ENCODE measurements at places on chromosomes 3 and 15.

DNA sequence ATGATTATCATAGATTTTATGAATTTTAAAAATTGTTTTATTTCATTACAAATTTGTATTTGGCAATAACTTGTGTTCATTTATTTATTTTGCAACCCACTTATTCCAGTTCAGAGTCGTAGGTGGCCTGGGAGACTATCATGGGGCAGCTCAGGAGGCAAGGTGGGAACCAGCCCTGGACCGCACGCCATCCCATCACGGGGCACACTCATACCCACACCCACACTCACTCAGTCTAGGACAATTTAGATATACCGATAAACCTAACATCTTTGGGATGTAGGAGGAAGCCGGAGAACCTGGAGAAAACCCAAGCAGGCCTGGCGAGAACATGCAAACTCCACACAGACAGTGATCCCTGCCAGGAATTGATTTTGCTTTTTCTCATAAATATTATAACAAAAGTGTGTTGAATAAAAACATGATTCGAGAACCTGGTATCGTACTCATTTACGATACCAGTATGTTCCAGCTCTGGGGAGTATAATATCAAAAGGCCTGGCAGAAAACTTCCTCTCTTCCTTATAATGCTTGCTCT, 205.3 kb downstream of the NFKBIZ start:
- no peak for DNase-seq
- H3K27ac ChIP-seq = no peak overlapping the region
- no peak overlapping the region for H3K4me3 ChIP-seq

GRCh38 chr3:33889394-33890039, 91.1 kb downstream of the PDCD6IP start:
- no peak overlapping the region for H3K4me3 ChIP-seq
- no peaks in the 10 kb centered on the region for H3K27me3 ChIP-seq
- no peak overlapping the region for H3K27ac ChIP-seq
- no peaks in the 10 kb centered on the region for H3K36me3 ChIP-seq

DNA sequence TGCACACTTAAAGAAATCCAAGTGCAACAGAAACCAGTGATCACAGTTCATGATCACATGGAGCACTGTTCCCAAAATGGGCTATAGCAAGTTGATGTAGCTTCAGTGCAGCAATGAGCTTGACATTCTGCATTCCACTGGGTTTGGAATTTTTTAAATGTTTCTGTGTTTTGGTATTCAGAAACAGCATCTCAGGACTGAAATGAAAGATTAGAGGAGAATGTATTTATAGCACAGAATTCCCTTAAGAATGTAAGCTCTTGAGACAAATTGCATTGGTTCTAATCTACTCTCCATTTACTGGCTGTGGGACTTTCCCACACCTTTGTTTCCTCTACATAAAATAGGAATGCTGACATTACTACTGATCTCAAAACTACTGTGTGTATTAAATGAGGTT, 162.7 kb downstream of the FGF12 start:
- H3K4me3 ChIP-seq = no peak overlapping the region
- H3K27me3 ChIP-seq = no peaks in the 10 kb centered on the region
- DNase-seq = no peak
- no peak overlapping the region for H3K27ac ChIP-seq
- H3K4me1 ChIP-seq = no peaks in the 10 kb centered on the region
- no peaks in the 10 kb centered on the region for H3K36me3 ChIP-seq

- H3K4me1 ChIP-seq = no peaks in the 10 kb centered on the region
- H3K27me3 ChIP-seq = no peaks in the 10 kb centered on the region
- no peak overlapping the region for H3K4me3 ChIP-seq
- DNase-seq = no peak
- H3K27ac ChIP-seq = no peak overlapping the region
These were observed 6.9 kb upstream of the EOGT start for GRCh38 chr3:69020424-69020823.

GRCh38 chr15:90884719-90885431, 571 bp downstream of the FES start:
- H3K36me3 ChIP-seq = peaks cover 9% of the 10 kb centered on the region
- H3K4me3 ChIP-seq = peak overlapping the region; percentile 34
- H3K4me1 ChIP-seq = peaks cover 2% of the 10 kb centered on the region
- no peak overlapping the region for H3K27ac ChIP-seq

GRCh38 chr15:88740356-88740755, 62.9 kb upstream of the ACAN start:
- no peaks in the 10 kb centered on the region for H3K36me3 ChIP-seq
- no peaks in the 10 kb centered on the region for H3K4me1 ChIP-seq
- H3K4me3 ChIP-seq = no peak overlapping the region
- no peaks in the 10 kb centered on the region for H3K27me3 ChIP-seq

GRCh38 chr3:97277708-97278107, 463.3 kb downstream of the EPHA6 start:
- no peaks in the 10 kb centered on the region for H3K27me3 ChIP-seq
- H3K27ac ChIP-seq = no peak overlapping the region
- H3K4me3 ChIP-seq = no peak overlapping the region
- no peak for DNase-seq
- no peaks in the 10 kb centered on the region for H3K36me3 ChIP-seq

GRCh38 chr3:45832699-45833098, 9.2 kb downstream of the LZTFL1 start:
- H3K4me3 ChIP-seq = no peak overlapping the region
- H3K36me3 ChIP-seq = no peaks in the 10 kb centered on the region
- H3K27me3 ChIP-seq = no peaks in the 10 kb centered on the region
- H3K27ac ChIP-seq = no peak overlapping the region
- no peaks in the 10 kb centered on the region for H3K4me1 ChIP-seq

- H3K4me1 ChIP-seq = peaks cover 4% of the 10 kb centered on the region
- no peak overlapping the region for H3K27ac ChIP-seq
- no peaks in the 10 kb centered on the region for H3K36me3 ChIP-seq
- no peak overlapping the region for H3K4me3 ChIP-seq
These were observed 35.0 kb downstream of the RPL39L start for GRCh38 chr3:187104342-187104741.

DNA sequence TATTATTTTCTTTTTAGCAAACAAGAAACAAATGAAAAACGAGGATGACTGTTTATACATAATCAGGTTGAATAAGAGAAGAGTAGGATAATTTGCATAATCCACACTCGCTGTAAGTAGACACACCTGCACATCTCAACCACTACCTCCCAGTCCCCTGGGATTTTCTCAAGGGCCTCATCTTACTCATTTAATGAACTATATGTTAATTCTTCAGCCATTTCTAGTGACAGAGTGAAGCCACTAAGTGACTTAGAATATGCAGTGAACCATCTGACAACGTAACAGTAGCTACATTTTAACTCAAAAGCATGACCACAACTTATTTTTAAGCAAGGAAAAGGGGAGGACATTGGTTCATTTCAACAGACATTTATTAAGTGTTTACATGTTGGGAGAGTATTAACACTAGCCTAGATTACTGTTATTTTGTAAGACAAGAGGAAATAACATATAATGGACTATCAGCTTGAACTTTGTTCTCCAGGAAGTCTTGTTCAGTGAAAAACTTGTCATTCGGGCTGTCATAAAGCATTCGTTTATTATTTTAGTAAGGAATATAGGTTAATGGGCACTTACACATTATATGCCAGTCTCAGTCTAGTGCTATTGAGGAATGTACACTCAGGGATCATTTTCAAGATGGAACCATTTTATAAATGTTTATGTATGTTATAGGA, 173.0 kb upstream of the ROBO2 start:
- H3K27ac ChIP-seq = no peak overlapping the region
- DNase-seq = no peak
- H3K4me3 ChIP-seq = no peak overlapping the region
- H3K4me1 ChIP-seq = no peaks in the 10 kb centered on the region
- H3K27me3 ChIP-seq = no peaks in the 10 kb centered on the region

- no peak overlapping the region for H3K4me3 ChIP-seq
- no peaks in the 10 kb centered on the region for H3K36me3 ChIP-seq
- H3K27ac ChIP-seq = no peak overlapping the region
- no peaks in the 10 kb centered on the region for H3K27me3 ChIP-seq
- H3K4me1 ChIP-seq = no peaks in the 10 kb centered on the region
- DNase-seq = no peak
These were observed 23.5 kb upstream of the CA12 start for GRCh38 chr15:63405159-63405558.

GRCh38 chr3:137764001-137764433, at the start of gene SOX14:
Gene SOX14, plus strand, starts transcription at chr3:137764315. Its CDS starts 470 bp downstream, at chr3:137764785.
- DNase-seq = no peak
- H3K27me3 ChIP-seq = peaks cover 84% of the 10 kb centered on the region
- no peak within 1 kb of the TSS for H3K27ac ChIP-seq
- no peaks in the 10 kb centered on the region for H3K36me3 ChIP-seq
- peaks cover 22% of the 10 kb centered on the region for H3K4me1 ChIP-seq
- H3K4me3 ChIP-seq = peak within 1 kb of the TSS; percentile 11

DNA sequence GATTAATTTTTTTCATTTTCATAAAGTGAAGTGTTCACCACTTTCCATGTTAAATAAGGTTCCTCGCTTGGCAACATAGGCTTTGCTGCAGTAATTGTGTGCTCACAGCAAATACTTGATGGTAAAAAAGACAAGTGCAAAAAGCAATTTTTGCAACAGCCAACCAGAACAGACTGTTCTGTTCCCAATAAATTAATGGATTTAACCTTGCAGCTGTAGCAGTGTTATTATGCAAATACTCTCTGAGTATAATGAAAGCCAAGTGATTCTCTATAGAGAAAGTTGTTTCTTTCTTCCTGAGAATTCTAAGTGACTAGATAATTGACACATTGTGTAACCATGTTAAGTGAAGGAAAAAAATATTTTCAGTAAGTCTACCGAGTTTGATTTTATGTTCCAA, 183.7 kb upstream of the NAALADL2 start:
- H3K4me3 ChIP-seq = no peak overlapping the region
- H3K36me3 ChIP-seq = no peaks in the 10 kb centered on the region
- H3K27ac ChIP-seq = no peak overlapping the region
- H3K27me3 ChIP-seq = no peaks in the 10 kb centered on the region

DNA sequence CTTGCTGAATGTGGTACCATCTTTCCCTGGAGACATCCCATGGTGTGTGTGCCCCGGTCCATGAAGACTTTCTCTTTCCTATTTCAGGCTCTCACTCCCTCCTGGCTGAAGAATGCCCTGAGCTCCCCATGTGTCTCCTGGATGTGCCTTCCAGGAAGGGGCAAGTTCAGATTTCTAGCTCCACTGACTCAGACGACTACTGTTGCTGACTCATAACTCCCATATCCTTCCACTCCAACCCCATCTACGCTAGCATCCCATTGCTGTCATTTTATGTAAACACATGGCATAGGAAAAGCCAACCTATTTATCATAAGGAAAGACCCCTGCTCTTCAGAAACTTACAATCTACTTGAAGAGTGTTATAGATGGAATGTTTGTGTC, 95.0 kb downstream of the ADCY5 start:
- no peak overlapping the region for H3K27ac ChIP-seq
- H3K4me3 ChIP-seq = no peak overlapping the region
- H3K4me1 ChIP-seq = peaks cover 2% of the 10 kb centered on the region
- no peaks in the 10 kb centered on the region for H3K27me3 ChIP-seq
- no peak for DNase-seq

DNA sequence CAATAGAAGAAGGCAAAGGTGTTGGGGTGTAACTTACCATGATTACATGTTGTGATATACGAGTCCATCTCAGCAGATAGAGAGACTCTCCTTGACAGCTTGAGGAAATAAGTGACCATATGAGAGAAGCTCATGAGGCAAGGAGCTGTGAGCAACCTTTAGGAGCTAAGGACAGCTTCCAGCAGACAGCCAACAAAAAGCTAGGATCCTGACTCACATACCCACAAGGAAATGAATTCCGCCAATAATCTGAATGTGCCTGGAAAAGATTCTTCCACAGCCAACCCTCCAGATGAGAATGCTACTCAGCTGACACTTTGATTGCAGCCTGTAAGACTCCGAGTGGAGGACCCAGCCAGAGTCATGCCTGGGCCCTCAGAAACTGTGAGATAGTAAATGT, 339.6 kb upstream of the TPRG1 start:
- H3K4me1 ChIP-seq = no peaks in the 10 kb centered on the region
- H3K27me3 ChIP-seq = no peaks in the 10 kb centered on the region
- no peaks in the 10 kb centered on the region for H3K36me3 ChIP-seq
- H3K27ac ChIP-seq = no peak overlapping the region
- no peak overlapping the region for H3K4me3 ChIP-seq

DNA sequence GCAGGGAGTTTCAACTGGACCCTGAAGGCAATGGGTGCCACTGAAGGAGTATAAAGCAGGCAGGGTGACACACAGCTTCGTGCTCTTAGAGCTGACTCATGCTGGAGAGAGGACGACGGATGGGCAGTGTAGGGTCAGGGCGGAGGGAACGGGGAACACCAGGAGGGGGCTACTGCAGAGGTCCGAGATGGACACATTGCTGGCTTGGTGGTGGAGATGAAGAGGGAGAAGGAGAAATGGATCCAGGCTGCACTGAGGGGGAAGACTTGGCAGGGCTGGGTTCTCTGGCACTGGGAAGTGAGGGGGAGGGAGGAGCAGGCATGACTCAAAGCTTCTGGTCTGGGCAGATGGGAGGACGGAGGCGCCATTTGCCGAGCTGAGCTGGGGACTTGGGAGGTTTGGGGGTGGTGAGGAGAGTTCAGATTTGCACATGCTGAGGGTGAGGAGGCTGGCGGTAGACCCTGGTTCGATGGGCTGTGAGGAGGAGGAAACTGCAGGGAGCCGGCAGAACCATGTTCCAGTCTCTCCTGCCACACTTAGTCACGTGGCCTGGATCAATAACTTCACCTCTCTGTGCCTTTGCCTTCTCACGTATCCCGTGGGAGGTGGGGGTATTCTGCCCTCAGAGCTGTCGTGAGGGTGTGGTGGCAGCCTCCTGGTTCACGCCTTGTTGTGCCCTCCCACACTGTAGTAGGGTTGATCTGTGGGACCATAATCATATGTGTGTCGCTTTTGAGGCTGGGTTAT, 4.6 kb upstream of the KCTD6 start:
- no peaks in the 10 kb centered on the region for H3K27me3 ChIP-seq
- H3K27ac ChIP-seq = no peak overlapping the region
- H3K36me3 ChIP-seq = no peaks in the 10 kb centered on the region
- DNase-seq = no peak
- H3K4me3 ChIP-seq = no peak overlapping the region

DNA sequence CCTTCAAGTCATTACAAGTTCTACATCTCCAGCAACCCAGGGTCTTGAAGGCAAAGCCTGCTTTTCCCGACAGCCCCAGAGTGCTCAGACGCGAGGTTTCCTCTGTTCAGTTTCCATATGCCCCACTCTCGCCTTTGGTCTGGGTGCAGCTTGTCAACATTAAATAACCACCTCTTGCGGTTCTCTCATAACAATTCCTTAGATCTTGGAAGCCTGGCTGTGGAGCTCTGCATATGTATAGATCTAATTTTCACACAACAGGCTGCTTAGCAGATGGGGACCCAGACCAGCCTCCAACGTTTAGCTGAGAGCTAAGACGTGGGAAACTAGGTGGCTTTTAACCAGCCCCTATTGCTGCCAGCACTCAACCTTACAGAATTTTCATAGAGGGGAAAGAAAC, 295.5 kb downstream of the RPLP1 start:
- no peaks in the 10 kb centered on the region for H3K4me1 ChIP-seq
- H3K27me3 ChIP-seq = no peaks in the 10 kb centered on the region
- H3K36me3 ChIP-seq = no peaks in the 10 kb centered on the region

DNA sequence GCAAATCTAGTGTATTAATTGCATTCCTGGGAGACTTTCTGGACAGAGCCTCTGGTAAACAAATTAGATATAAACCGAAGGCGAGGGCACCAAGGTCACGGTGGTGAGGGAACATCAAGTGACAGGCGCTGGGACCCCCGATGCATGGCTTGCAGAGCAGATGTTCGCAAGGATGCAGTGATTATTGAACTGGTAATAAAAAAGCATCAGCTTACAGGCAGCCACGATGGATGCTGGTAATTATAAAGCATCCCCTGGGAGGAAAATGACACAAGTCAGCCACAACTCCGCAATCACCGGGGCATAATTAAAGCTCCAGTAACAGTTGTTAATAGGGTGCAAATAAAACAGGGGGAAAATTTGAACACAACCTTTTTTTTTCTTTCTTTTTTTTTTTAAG, 231.1 kb upstream of the DPH6 start:
- no peak for DNase-seq
- no peak overlapping the region for H3K4me3 ChIP-seq
- H3K27ac ChIP-seq = no peak overlapping the region
- no peaks in the 10 kb centered on the region for H3K36me3 ChIP-seq
- H3K4me1 ChIP-seq = no peaks in the 10 kb centered on the region
